Diencephalon (tissue), 1 donor: ENCODE measurements at places on chromosomes 1 and 21. TPM values are rescaled to one million over a fixed set of nuclear protein-coding genes. Genes with fewer than 3 reads are reported as not detected.

The TEDDM1 gene
- not detected for total RNA-seq

The F13B gene
- total RNA-seq, result not detected

The LORICRIN gene
- total RNA-seq, result 0.69 TPM

The KDM5B gene
- total RNA-seq, result 125 TPM

The DMBX1 gene
- total RNA-seq, result 1.8 TPM

The DRAXIN gene
- 36.7 TPM for total RNA-seq

The ECM1 gene
- 1.6 TPM for total RNA-seq

The PDE9A gene
- total RNA-seq, result 18.7 TPM
